Inflammatory macrophage treated with lipopolysaccharide for 4 hours (primary cell): ENCODE measurements at places on chromosomes 1 and 21.

- no peak for DNase-seq
These were observed 165.4 kb upstream of the DPT start for GRCh38 chr1:168894397-168894903.

DNA sequence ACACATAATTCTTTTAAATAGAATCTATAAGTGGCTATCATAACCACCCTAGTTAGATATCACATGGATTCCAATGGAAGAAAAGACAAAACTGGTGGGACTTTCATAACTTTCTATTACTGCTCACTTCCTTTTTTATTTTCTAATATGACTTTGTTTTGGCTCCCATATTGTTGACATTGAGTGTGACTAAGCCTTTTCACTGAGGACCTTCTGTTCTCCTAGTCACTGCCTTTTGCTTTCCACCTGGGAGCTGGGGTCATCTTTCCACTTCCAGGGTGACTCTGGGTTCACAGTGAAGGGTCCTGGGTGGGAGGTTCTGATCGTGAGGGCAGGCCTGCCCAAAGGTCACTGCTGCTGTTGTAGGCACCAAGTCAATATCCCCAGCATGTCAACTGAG, 275.8 kb downstream of the TGFB2 start:
- no peak for DNase-seq

- DNase-seq: no peak
These were observed 8.8 kb upstream of the ID3 start for GRCh38 chr1:23567996-23568607.

- no peak for DNase-seq
These were observed 959.0 kb downstream of the PLA2G4A start for GRCh38 chr1:187787736-187788135.

DNA sequence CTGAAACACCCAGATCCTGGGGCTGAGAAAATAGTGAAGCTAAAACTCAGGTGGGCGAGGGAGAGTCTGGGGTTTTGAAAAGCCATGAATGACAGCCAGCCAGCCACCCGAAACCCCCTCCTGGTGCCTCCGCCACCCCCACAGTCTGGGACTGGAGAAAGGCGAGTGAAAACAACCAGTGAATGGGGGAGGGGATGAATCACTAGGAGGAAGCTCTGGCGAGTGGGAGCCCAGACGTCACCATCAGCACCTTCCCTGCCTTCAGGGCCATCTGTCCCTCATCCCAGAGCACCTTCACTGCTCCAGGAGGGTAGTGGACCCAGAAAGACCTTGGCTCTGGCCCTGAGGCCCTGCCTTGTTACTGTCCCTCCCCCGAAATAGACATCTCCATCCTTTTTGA, 9.2 kb downstream of the RORC start:
- DNase-seq: peak; percentile 41

GRCh38 chr1:158002022-158002630, 8.7 kb downstream of the KIRREL1 start:
- no peak for DNase-seq

DNA sequence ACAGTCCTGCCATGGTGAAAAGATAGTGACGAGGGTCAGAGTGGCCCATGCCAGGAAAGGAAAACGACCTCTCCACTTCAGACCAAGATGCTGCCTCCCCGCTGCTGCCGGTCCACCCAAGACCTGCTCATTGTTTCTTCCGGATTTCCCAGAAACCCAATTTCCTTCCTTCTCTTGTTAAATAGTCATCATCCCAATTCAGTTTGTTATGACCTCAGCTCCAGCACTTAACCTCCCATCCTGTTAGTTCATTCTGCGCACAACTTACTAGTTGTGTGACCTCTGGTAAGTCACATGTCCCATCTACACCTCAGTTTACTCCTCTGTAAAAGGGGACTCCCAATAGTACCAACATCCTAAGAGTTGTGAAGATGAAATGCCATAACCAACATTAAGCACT, 29.9 kb upstream of the PPP1R15B start:
- DNase-seq: no peak

GRCh38 chr21:45293726-45294401, 6.2 kb upstream of the POFUT2 start:
- DNase-seq: no peak

- no peak for DNase-seq
These were observed 5.2 kb upstream of the VSIG8 start for GRCh38 chr1:159867664-159868026.

DNA sequence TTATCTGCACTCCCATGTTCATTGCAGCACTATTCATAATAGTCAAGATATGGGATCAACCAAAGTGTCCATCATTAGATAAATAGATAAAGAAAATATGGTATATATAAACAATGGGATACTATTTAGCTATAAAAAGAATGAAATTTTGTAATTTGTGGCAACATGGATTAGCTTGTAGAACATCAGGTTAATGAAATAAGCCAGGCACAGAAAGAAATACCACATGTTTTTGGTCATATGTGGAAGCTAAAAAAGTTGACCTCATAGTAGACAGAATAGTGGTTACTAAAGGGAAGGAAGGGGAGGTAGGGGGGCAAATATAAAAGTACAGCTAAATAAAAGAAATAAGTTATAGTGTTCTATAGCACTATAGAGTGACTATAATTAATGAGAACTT, 68.5 kb downstream of the SCMH1 start:
- no peak for DNase-seq

DNA sequence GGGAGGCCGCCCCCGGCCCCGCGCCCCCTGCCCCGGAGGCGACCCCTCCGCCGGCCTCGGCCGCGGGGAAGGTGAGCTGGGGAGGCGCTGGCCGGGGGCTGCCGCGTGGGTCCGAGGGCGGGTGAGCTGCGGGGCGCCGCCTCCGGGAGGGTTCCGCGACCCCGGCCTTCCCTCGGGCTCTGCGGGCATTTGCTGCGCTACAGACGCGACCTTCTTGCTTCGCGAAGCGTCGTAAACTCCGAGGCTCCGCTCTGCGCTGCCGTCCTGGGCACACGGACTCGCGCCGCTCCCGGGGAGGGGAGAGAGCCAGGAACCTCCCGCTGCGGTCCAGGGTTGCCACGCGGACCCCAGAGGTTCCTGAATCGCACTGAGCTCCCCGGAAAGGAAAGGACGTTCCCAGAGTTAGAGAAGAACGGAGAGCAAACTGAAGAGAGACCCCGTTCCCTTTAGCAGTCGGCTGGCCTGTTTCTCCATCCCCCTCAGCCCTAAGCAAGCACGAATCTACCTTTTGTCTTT, 345 bp downstream of the SLX9 start:
- no peak for DNase-seq
